ENCODE measurements at places on chromosomes 5 and 9.

DNA sequence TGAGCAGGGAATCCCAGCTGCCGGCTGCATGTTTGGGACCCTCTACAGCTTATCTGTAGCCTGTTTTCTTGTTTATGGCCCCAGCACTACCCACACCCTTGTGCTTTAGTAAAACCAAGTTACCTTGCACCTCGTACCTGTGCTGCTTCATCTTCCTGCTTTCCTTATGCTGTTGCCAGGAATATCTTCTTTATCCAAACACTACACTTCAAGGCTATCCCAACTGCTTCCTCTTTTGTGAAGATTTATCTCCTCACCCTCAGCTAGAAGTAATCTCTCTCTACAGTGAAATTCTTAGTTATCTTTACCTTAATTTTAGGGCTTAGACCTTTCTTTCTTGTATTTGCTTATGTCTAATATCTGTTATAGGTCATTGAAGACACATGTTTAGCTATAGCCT is 171.1 kb downstream of the KDM4C start:
- DNase-seq, result no peak

DNA sequence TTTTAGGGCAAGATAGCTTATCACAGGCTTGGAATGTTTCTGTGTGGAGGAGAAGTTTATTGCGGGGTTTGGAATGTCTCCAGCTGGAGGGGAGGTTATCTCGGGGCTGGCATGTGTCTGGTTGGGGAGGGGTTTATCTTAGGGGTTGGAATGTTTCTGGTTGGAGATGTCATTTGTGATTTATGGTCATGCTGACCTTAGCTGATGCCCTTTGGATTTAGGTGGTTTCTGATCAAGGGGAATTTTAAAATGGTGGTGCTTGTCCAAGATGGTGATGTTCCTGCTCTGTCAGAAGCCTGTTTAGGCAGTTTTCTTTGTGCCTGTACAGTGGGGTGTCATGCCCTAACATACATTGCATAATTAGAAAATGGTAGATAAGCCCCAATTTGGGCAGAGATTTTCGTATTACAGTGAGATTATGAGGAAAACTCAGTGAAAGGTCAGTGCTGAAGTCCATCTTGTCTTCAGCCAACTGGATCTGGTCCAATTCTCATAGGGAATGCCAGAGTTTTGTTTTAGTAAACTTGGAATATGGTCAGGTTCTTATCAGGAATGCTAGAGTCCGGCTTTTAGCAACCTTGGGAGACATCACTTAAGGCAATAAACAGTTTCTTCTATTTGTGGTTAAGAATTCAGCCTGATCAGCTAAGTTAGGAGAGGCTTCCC is 14.3 kb downstream of the CDK20 start:
- no peak for DNase-seq

DNA sequence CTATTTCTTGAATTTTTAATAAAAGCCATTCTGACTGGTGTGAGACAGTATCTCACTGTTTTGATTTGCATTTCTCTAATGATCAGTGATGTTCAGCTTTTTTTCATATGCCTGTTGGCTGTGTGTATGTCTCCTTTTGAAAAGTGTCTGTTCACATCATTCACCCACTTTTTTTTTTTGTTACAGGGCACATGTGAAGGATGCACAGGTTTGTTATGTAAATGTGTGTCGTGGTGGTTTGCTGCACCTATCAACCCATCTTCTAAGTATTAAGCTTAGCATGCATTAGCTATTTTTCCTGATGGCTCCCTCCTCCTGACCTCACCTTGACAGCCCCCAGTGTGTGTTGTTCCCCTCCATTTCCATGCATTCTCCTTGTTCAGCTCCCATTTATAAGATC is 39.3 kb upstream of the IFNE start:
- no peak for DNase-seq

GRCh38 chr5:61252643-61252925 is 79.5 kb upstream of the ZSWIM6 start:
- DNase-seq, result no peak

DNA sequence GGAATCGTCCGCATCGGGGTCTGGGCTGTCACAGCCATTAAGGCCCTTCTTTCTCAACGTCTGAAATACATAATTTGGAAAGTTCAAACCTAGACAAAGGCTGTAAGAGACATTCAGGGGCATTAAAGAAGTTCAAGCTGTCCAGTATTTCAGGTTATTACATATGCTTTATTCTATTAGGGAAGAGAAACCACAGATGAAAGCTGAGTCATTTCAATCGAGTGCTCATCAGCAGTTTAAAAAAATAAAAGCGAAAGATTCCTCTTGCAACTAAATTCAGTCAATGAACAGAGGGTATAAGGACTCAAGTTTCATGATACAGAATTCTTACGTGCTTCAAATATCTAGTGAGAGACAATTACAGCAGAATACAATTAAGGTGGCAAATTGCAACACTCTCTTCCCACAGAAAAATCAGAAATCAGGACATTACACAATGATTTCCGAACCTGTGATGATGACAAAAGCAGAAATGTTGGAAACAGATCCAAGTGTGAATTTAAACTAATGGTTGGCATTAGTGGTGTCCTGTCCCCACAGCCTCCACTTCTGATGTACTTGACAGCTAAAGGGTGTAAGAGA is 121.6 kb downstream of the MEF2C start:
- no peak for DNase-seq

- no peak for DNase-seq
Measured at GRCh38 chr5:32168460-32169033, 5.6 kb downstream of the GOLPH3 start.

- DNase-seq, result no peak
Measured at GRCh38 chr5:7616897-7617296, 221.0 kb downstream of the ADCY2 start.

DNA sequence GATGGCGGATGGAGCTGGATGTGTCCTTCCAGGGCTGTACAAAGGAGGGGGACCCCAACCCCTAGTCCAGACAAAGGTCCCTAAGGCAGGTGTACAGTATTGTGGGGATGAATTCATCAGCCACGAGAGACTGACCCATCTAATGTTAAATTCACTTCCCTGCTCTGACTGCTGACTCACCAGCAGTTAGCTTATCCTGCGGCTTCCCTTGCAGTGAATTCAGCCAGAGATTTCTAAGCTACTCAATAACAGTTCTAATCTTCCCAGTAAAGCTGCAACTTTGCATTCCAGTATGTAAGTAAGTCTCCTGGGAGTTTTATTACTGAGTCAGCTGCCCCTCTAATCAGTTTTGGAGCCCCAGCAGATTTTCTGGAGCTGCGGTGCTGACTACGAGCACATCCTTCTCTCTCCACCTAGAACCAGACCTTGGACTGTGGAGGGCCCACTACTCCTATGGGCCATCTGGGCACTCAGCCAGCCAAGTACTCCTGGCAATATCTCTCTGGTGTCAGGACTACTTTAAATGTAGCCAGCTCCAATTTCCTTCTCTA is 16.1 kb downstream of the B4GALT1 start:
- peak; percentile 7 for DNase-seq

GRCh38 chr9:135290566-135290965 is 189.0 kb upstream of the PPP1R26 start:
- DNase-seq, result no peak

DNA sequence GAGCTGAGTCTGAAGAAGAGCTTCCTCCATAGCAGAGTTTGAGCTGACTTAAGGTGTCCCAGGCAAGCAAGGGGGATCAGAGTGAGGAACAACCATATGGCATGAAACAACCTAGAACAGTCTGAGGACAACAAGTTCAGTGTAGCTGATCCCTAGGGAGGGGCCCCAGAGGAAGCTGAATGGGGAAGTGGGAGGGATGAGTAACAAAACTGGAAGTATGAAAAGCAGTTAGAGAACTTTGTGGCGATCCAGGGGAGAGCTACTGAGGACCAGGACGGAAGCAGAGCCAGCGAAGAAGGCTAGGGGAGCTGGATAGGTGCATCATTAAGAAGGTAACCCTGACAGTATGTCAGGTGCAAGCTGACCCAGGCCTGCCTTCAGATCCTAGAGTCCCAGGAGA is 580.8 kb downstream of the BNC2 start:
- DNase-seq, result no peak

DNA sequence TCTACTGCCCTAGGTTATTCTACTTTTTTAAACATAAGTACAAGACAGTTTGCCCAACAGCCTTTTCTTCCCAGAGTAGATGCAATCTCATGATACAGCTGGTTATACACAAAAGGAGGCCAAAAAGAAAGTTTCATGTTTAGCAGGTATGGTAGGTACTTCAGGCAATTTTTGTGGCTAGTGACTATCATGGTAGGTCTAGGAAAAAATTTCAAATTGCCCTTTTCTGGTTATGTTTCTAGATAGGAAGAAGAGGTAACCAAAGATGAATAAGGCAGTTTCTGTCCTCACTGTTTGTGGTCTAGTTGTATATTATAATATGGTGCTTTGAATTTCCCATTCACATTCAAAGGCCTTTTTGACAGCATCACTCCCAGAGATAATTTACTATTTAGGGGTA is 19.7 kb downstream of the MEGF9 start:
- no peak for DNase-seq

- no peak for DNase-seq
Measured at GRCh38 chr9:117821954-117822353, 117.8 kb downstream of the TLR4 start.

DNA sequence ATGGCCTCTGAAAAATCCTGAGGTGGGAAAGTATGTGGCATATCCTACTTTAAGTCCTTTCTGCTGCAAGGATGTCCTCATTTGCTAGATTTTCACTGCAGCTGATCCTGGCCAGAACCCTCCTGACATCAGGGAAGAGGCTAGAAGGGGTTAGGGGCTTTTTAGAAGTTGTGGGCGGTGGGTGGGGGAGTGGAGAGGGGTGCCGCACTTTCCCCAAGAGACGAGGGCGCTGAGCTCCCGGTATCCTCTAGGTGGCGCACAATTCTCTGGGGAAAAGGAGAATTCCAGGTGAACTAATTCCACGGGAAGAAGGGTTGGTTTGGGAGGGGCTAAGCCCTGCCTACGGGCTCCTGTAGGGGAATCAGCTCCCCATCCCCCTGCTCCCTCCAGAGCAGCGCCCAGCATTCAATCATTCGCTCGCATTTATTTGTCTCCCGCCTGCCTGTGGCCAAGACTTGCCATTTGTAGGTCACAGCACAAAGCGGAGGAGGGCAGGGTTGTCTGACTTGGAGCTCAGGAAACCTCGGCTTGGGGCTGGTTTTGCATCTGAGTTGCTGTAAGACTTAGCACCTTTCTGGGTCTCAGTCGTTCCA is 42.9 kb upstream of the HAND1 start:
- no peak for DNase-seq

- no peak for DNase-seq
Measured at GRCh38 chr5:175098301-175098700, 345.7 kb downstream of the DRD1 start.

DNA sequence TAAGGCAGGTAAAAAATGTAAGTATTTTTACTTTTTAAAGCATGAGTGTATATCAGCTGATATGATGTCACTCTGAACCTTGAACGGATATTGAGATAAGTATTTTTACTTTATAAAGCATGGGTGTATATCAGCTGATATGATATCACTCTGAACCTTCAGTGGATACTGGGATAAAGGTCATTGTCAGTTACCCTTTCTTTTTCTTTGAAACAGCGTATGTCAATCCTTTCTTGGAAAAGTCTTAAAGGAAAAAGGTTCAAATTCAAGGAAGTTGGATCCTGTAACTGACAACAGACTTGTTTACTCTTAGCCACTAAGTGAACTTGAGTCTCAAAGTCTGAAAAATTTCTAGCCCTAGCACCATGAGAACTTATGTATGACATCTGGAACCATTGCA is 61.7 kb upstream of the IFNK start:
- no peak for DNase-seq

DNA sequence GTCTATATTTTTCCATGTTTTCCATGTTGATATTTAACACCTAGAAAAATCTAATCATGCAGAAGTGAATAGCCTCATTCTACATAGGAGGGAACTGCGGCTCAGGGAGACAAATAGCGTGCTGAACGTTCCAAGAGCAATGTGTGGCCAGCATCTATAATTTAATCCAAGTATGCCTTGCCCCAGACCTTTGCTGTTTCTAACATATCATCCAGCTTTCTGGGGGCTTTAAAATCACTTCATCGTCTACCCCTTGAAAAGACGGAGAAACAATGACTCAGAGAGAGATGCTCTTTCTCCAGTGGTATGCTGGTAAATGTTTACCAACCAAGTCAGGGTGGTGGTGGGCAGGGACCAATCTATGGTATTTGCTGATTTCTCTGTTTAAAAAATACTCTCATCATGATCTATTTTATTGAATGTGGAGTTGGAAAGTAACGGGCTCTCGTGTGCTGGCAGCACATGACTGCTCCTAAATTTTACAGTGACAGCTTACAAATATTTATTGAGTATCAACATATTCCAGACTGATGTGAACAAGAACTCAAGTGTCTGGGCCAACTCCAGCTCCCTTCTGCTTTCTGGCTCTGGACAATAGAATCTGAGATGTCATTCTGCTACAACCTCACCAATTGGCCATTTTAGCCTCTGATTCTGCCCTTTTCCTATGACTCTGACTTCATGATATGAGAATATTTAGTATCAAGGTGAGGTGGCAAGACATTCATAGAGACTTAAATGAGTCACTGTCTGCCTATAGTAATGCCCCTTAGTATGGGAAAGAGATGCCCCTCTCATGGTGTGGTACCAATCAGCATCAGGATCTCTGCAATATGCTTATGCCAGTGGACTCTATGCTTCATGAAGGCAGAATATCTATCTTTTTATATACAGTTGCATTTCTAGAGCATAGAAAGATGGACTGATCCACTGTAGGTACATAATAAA is 407.4 kb upstream of the TNC start:
- DNase-seq, result no peak

GRCh38 chr9:17761984-17762676 is 183.3 kb downstream of the SH3GL2 start:
- DNase-seq, result no peak

GRCh38 chr5:94181895-94182294 is 436.5 kb downstream of the KIAA0825 start:
- DNase-seq, result no peak

DNA sequence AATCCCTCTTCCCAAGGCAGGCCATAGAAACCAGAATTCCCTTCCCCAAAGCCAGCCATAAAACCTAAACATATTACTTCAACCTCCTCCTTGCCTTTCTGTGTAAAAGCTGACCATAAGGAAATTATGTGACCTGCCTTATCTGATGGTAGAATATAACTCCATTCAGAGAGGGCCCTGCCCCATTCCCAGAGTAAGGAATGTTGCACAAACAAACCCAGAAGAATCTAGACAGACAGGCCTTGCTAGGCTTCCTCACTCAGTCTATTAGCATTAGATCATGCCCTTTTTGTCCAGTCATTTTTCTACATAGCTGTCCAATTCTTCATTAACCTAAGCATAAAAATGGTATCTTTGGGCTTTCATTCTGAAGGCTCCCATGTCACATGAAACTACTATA is 17.8 kb upstream of the IFNB1 start:
- DNase-seq, result no peak

DNA sequence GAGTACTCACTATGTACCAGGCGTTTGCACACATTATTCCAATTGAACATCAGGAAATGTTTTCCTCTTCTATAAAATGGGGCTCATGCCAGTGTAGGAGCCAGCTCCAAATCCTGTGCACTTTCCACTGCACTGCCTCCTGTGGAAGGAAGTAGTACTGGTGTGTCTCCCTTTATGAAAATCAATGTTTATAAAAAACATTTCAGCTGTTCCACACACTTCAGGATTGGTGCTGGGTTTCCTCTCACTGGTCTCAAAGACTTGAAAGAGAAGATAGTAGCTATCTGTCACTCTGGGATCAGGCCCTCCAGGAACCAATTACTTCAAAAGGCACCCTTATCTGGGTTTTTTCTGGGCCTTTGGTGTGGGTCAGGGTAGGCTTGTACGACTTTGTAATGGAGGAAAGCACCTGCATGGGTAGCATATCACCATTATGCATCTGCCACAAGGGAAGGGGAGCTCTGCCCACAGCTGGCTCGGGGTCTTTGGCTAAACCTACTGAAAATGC is 32.5 kb downstream of the RAB14 start:
- DNase-seq, result no peak

All from activated CD4-positive, CD25-positive, alpha-beta regulatory T cell treated with anti-CD3 and anti-CD28 coated beads, Interleukin-2, amount 50 U/mL, for 72 hours (primary cell).